CD4-positive, alpha-beta memory T cell (primary cell): ENCODE measurements at places on chromosomes 6 and 20.

- DNase-seq, result no peak
Observed at GRCh38 chr6:166305562-166306117, 2.6 kb downstream of the PRR18 start.

- DNase-seq, result no peak
Observed at GRCh38 chr6:79246891-79247290, 12.4 kb upstream of the HMGN3 start.

GRCh38 chr20:38997622-38998021, 35.5 kb downstream of the DHX35 start:
- no peak for DNase-seq

- DNase-seq, result no peak
Observed at GRCh38 chr6:3202999-3203696, 24.3 kb downstream of the TUBB2B start.

- no peak for DNase-seq
Observed at GRCh38 chr6:99612551-99613408, 6.1 kb downstream of the PRDM13 start.

GRCh38 chr6:119894811-119895210, 545.2 kb upstream of the MAN1A1 start:
- no peak for DNase-seq

DNA sequence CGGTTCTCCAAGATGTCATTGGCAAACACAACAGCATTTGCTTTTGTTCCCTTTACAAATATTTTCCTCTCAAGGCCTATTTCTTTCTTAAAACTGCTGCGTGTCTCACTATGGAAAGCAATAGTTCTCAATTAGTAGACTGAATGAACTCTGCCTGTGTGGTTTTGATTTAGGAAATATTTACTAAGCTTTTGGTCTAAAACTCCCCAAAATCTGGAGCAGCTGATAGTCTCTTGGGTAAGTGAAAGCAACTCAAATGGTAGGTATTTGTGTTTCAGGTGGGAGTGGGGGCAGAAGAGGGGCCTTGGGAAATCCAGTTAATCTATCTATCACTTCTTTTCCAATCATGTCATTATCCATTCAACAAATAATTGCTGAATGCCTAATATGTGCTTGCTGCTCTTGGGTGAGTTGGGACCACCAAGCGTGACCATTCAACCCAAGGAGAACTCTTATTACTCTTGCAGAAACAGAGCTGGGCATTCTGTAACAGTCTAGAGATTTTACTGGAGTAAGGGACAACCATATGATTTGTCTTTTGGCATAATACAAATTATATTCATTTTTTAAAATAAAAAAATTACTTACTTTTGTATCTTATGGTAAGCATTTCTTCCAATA, 33.2 kb upstream of the ADTRP start:
- no peak for DNase-seq

GRCh38 chr6:93243231-93243778, 176.1 kb downstream of the EPHA7 start:
- DNase-seq, result no peak

- DNase-seq, result no peak
Observed at GRCh38 chr6:15073344-15073789, 172.5 kb upstream of the JARID2 start.

DNA sequence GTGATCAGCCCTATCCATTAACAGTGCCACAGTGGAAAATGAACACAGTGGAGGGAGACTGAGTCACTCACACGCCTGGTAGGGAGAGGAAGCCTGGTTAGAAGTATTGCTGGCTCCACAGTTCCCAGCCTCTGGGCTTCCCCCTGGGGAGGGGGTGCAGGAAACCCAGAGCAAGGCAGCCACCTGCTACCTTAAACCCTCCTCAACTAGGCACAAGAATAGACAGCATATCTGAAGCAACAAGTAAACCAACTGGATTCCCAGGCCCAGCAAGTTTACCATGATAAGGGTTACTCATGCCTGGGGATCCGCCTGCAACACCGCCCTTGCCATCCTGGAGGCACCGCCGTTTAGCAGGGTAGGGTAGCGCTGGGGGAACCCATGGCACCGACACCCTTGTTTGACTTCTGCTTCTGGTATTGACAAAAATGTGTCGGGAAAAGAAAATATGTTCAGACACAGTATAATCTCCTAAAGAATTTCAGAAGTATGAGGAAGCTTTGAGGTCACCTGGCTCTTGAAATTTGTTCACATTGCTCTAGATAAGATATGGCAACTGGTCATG, 38.3 kb downstream of the SLC22A23 start:
- DNase-seq, result no peak

- no peak for DNase-seq
Observed at GRCh38 chr20:19757487-19758132, 448 bp upstream of the RIN2 start.

DNA sequence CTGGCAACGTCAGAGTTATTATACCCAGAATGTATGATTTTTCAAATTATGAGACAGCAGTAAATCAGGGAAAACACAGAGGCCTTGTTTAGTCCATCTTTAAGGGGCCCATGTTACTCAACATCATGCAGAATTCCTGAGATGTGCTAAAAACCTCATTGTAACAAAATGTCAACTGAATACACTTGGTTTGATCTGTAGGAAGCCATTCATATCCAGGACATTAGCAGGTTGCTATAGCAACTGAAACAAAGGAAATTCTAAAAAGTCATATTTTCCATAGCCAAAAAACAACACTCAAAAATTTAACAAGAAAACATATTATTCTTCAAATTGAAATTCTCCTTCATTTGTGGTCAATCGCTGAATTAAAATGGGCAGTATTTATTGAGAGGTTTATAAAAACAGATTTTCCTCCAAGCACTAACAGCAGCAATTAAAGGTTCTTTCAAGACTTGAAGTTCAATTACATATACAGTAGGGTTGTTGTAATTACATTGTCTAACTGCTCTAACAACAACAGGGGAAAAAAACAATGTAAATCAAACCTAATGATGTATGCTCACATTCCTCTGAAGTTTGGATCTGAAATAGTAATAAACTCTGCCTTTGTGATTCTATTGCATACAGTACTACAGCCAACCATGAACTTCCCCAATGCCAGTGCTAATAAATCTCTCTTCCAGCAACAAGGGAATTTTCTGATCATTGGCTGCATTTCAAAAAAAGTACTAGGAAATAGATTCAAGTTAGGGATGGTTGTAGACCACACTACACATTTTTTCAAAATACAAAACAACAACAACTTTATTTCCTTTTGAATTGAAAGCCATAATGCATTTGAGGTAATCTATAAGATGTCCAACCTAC, 34.9 kb downstream of the COL12A1 start:
- DNase-seq, result no peak

DNA sequence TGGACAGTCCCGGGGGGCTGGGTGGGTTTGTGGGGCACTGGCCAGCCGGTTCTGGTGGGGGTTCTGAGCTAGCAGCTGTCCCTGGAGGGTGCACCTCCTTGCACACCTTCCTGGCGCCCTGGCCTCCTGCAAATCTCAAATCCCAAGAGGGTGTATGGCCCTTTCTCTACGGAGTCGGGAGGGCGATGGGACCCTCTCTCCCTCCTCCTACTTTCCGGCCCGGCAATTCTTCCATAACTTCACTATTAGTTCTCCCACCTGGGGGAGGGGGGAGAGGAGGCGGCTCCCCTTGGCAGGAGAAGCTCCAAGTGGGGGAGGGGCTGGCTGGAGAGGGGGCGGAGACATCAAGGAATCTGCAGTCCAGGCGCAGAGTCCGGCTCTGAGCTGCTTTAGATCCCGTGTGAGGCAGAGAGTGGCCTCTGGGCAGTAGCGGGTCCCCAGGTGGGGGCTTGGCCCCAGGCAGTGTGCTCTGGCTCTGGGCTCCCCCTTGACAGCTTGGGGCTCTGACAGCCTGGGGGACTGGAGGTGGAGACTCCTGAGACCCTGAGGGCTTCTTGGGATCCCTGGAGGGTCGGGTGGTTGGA, 1.4 kb upstream of the LAMA5 start:
- no peak for DNase-seq

- no peak for DNase-seq
Observed at GRCh38 chr6:108839083-108839642, 9.1 kb upstream of the ARMC2 start.

- peak; percentile 68 for DNase-seq
Observed at GRCh38 chr6:37507690-37508421, 8.2 kb upstream of the CCDC167 start.

DNA sequence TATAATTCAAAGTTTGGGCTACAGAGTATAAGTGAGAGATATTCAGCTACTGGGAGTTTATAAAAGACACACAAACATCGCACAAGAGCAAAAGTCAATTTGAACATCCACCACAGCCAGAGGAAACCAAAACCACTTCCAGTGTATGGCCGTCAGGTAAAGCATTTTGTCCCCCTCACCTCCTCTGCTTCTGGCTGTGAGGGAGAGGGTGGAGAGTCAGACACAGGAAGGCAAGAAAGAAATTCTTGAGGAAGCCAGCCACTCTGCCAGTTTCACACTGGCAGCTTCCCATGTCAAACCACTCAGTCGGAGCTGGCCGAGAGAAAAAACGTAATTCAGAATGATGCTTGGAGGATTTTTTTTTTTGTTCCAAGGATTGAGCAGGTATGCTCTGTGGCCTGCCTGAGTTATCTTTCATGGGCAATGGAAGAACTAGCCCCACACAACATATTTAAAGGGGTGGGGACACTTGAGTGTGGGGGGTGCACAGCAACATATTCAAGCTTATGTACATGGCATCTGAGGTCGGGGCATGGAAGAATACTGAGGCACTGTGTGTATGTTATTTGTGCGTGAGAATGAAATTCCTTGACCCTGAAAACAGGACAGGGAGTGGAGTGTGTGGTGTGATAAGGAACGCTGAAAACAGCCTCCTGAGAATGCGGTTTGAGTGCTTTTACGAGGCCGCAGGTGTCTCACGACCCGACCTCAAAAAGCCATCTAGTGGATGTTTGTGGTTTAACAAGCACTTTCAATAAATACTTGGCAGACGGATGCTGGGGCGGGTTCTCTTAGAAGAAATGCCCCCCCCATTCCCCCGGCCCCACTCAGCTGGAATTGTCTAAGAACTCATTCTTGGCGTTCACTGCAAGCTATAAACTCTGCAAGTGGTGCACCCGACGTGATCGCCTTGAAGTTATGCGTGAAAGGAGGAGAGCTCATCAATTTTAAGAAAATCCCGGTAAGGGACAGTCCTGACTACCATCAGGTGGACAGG, 27.5 kb upstream of the ZBTB22 start:
- DNase-seq, result peak; percentile 84

DNA sequence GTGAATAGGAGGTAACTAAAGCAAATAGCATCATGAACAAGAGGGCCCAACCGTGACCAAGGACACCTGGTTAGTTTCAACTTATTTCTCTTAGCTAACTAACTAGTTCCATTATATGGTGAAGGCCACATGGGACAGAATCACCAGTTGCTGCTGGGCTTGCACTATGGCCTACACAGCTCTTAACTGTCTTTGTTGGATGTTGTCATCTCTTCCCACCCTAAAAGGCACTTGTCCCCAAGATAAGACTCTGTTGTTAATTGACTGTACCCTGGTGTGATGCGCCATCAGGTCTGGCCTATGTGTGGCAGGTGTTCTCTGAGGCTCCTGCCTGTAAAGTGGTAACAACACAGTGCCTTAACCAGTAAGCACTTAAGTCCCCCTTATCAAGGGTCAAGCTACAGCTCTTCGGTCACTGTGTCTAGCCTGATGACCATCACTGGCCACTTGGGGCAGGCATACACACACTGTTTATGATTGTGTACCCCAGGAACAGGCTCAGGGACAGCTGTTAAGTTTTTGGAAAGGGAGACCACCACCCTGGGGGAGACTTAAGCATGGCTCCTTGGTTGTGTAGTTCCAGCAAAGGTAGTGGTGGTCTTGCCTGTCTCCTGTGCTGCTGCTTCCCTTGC, 51.2 kb downstream of the CHD6 start:
- DNase-seq, result no peak

- DNase-seq, result no peak
Observed at GRCh38 chr6:17341891-17342290, 51.5 kb upstream of the CAP2 start.

DNA sequence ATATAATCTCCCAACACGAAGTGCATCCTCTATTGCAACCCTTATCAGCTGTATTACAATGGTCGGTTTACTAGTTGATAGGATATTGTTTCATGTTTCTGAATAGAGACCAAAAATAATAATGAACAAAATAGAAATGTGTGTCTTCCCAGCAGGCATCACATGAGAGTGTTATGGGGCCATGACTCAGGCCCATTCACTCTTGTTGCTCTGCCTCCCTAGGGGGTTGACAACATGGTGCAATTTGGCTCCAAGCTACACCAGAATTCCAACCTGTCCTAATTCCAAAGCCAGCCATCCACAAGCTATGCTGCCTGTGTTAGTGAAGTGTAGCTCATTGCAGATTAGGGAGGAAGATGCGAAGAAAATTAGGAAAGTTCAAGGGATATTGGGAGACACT, 13.1 kb upstream of the SAYSD1 start:
- DNase-seq, result no peak

DNA sequence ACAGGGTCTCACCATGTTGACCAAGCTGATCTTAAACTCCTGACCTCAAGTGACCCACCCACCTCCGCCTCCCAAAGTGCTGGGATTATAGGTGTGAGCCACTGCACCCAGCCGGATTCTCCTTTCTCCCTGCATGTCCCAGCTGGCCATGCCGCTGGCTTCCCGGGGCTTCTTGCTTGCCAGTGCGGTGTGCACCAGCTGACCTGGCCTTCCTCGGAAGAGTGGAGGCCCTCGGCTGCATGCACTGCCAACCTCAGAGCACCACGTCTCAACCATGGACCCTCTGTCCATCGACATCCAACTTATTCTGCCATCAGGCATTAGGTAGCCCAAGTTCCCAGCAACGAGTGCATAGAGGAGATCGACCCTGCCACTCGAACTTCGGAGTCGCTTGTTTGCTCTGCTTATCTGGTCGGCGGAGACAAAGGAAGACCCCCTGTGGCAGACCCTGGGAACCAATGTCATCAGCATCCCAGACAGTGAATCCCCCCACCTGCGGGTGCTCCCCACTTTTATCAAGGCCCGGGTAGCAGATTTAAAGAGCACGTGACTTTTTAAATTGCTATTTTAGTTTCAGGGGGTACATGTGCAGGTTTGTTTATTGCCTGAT, 307.8 kb downstream of the CDH4 start:
- DNase-seq, result no peak

GRCh38 chr20:54345821-54346220, 129.6 kb upstream of the DOK5 start:
- no peak for DNase-seq
